ENCODE measurements at places on chromosomes 7 and 10.
A peak's percentile ranks its signal among the peaks of the same experiment; 100 is the strongest.

DNA sequence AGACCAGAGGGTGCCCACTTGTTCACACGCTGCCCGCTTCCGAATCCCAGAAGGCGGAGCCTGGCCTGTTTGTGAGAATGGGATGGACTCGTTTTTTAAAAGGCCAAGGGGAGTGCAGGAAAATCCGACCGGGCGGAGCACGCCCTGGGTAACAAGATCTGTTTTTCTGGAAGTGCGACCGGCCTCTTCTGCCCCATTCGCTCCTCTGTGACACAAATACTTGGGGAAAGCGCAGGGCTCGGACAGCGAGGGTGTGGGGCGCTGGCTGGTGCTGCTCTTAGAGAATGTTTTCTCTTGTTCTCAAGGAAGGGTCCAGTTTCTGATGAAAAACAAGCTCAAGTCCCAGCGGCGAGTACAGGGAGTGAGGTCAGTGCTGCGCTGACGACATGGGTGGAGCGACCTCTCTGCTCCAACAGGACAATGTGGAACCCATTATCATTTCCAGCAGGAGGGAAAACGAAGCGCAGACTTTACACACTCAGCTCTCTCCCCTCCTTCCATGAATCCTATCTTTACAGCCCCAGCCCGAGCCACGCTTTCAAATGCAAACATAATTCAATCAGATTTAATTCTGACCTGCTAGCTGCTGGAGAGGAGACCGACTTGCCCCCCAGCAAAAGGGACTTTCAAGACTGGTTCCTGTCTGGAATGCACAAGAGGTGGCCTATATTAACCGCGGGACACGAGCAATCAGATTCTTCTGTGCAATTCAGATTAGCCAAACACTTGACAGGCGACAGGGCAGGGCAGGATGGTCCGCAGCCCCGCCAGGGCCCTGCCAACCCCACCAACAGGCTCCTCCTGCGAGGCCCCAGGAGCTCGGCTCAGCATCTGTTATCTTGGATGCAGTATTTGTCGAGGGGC, 1.1 kb downstream of the RADIL start:
- DNase-seq: no peak

DNA sequence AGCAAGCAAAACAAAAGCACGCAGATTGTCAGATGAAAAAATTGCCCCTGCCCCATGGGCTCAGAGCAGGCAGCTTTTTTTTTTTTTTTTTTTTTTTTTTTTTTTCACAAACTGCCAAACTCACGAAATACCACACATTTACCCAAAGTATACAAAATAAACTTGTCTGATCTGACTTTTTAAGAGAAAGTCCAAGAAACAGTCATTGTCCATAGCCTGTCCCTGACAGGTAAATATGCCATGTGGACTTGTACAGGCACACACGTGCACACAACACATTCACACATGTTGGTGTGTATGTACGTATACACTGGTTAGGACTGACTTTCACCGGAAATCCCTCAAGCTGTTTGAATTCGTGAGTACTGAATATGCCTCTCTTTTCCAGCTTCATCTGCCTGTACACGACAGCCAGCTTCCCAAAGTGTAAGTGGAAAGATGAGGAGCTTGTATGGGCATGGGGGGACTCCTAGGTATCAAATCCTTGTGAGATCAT, 929 bp upstream of the HGF start:
- DNase-seq: no peak

GRCh38 chr7:30329716-30330115, 45.3 kb downstream of the ZNRF2 start:
- no peak for DNase-seq

DNA sequence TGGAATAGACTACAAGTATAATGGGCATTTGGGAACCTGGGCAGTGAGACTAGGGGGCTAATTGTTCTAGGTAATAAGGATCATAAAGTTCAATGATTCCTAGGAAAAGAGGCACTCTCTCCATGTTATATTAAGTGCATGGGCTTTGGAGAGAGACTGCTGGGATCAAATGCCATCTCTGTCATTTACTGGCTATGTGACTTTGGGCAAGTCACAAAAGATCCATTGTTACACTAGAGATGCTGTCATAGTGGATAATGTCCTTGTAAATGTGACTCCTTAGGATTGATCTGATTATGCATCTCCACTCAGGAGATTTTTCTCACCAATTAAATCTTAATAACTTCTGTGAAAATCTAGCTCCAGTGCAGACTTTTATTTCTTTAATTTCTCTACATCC, 156.3 kb upstream of the CACNA2D1 start:
- no peak for DNase-seq

DNA sequence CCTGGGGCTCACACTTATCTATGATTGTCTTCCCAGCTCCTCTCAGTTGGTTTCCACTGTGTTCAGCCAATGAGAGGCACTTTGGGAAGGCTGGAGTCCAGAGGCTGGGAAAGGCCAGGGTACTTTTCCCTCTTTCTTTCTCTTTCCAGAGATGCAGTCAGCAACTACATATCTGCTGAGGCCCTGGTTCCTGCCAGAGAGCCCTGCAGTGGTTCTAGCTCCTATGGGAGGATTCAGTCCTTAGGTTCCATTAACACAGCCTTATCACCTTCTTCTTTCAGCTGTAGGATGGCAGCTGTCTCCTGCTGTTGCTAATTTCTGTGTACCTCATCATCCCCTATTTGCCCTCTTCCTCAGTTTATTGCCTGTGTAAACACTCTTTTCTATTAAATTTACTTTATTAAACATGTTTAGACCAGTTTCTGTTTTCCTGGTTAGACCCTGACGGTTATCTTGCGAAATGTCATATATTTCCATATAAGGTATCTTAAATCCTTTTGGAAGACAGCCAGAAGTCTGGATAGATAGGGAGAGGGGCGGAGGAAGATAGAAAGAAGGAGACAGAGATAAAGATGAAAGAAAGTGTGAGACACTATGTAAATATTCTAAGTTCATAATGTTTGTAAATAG, 100.3 kb downstream of the HGF start:
- DNase-seq: no peak

- no peak for DNase-seq
Measured at GRCh38 chr10:26359670-26360069, 78.5 kb upstream of the APBB1IP start.

- no peak for DNase-seq
Measured at GRCh38 chr7:107971613-107972012, 31.3 kb downstream of the LAMB1 start.

GRCh38 chr10:126420567-126421300, 32.5 kb upstream of the ADAM12 start:
- DNase-seq: no peak

DNA sequence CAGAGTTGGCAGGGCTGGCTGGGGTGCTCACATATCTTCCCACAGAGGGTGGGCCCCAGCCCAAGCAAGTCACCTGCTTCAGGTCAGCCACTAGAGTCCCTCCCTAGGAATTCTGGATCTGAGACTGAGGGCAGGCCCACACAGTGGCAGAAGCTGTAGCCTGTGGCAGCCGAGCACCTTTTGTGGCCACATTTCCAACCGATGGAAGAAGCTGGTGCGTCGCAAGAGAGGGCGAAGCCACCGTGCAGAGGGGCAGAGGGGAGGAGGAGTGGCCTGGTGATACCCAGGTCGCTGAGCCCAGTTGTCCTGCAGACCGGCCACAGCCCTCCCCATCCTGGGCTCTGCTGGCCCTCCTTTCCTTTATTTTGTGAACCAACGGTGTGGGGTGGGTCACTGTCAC, 5.3 kb downstream of the POLM start:
- DNase-seq: no peak

DNA sequence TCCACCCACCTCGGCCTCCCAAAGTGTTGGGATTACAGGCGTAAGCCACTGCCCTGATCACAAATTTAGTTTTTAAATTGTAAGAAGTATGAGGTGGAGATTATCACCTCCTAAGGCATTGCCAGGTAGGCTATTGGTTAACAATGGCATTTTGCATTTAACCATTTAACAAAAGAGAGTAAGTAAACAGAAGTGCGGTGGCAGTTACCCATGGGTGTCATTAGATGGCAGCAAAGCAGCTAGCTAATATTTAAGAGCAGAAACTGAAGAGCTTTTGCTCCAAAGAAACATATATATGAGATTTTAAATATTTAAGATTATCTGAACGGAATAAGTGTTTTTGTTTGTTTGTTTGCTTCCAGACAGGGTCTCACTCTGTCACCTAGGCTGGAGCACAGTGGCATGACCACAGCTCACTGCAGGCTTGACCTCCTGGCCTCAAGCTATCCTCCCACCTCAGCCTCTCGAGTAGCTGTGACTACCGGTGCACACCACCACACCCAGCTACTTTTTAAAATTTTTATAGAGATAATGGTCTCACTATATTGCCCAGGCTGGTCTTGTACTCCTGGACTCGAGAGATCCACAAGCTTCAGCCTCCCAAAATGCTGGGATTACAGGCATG, 325.5 kb upstream of the C7orf33 start:
- no peak for DNase-seq

- DNase-seq: peak; percentile 5
Measured at GRCh38 chr7:44489955-44490350, 505 bp downstream of the NUDCD3 start.

- no peak for DNase-seq
Measured at GRCh38 chr7:141976524-141977245, 3.1 kb upstream of the TAS2R38 start.

DNA sequence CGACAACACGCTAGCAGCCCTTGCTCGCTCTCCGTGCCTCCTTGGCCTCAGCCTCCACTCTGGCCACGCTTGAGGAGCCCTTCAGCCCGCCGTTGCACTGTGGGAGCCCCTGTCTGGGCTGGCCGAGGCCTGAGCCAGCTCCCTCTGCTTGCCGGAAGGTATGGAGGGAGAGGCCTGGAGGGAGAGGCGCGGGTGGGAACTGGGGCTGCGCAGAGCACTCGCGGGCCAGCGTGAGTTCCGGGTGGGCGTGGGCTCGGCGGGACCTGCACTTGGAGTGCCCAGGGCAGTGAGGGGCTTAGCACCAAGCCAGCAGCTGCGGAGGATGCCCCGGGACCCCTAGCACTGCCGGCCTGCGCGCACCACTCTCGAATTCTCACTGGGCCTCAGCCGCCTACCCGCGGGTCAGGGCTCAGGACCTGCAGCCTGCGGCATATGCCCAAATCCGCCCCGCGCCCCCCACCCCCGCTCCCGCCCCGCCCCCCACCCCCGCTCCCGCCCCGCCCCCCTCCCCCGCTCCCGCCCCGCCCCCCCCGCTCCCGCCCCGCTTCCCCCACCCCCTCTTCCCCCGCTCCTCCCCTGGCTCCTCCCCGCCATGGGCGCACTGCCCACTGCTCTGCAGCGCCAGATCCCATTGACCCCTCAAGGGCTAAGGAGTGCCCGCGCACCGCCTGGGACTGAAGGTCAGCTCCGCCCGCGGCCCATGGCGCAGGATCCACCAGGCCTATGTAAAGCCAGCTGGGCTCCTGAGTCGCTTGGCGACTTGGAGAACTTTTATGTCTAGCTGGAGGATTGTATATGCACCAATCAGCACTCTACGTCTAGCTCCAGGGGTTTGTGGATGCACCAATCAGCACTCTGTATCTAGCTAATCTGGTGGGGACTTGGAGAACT, 15.9 kb upstream of the ACBD5 start:
- DNase-seq: no peak

- DNase-seq: no peak
Measured at GRCh38 chr10:11300563-11300962, 282.9 kb downstream of the CELF2 start.

- no peak for DNase-seq
Measured at GRCh38 chr7:107251963-107252362, 83.2 kb downstream of the HBP1 start.

- no peak for DNase-seq
Measured at GRCh38 chr7:128108641-128109423, 77.6 kb upstream of the LRRC4 start.

DNA sequence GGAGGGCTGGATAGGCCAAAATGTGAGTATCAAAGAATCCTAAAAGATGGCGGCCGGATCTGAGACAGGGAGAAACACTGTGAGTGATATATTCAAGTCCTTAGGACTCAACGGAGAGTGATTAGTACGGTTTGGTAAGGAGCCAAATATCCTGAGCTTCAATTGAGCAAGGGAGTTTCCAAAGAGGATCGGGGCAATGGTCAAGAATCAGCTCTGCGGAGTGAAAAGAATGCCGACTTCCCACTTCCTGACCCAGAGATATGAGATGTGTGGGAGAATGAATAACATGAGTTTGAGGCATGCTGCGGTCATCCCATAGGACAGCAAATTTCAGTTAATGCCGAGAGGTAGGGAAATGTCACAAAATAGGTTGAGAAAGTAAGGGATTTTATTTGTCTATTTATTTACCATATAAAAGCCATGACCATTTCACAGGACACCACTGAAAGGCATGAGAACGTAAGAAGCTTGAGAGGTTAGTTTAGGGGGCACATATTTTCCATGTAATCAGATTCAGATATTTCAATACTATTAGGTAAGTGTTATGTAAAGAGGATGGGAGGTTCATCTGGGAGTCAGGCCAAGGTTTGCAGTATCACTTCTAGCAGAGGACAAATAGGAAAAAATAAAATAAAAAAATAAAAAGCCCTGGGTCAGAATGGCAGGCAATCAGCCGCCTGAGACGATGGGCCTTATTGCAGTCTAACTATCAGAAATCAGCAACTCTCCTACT, 165.6 kb downstream of the HGF start:
- DNase-seq: no peak

DNA sequence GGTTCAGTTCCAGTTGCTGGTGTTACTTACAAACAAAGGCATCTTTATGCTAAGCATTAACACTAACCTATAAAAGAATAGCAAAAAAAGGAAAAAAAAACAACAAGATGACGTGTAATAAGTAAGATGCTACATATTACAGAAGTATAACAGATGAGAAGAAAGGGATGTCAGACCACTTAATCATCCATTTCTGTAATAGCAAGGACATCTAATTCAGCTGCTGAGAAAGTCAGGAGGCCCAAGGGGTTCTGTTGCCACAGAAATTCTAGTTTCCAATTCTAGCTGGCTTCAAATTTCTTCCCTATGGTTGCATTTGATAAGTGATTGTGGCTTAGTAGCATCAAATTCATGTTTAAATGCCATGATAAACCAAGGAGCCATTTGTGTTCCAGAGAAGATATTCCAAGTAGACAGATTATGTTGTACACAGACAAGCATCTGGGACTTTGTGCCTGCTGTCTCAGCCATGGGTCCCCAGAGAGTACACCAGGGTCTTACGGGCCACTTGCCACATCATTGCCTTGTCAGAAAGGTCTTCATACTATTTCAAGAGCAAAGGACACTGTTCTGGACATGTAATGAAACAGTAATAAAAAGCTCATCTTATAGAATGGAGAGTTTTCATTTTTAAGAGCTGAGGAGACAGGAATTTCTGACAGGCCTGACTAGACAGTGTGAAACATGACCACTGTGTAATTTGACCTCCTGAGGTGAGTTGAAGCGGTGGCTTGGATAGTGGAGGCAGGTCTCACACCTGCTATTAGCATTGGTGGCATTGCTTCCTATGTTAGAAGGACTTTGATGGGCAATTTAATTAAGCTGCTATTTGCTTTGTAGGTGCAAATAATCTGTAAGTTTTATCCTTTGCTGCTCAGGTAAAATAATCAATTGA, 4.2 kb upstream of the ASB4 start:
- no peak for DNase-seq

- no peak for DNase-seq
Measured at GRCh38 chr7:90445633-90446032, 23.8 kb upstream of the PTTG1IP2 start.

- DNase-seq: no peak
Measured at GRCh38 chr10:119370972-119371703, 163.8 kb downstream of the GRK5 start.
